ENCODE measurements at places on chromosomes 6 and 20.

DNA sequence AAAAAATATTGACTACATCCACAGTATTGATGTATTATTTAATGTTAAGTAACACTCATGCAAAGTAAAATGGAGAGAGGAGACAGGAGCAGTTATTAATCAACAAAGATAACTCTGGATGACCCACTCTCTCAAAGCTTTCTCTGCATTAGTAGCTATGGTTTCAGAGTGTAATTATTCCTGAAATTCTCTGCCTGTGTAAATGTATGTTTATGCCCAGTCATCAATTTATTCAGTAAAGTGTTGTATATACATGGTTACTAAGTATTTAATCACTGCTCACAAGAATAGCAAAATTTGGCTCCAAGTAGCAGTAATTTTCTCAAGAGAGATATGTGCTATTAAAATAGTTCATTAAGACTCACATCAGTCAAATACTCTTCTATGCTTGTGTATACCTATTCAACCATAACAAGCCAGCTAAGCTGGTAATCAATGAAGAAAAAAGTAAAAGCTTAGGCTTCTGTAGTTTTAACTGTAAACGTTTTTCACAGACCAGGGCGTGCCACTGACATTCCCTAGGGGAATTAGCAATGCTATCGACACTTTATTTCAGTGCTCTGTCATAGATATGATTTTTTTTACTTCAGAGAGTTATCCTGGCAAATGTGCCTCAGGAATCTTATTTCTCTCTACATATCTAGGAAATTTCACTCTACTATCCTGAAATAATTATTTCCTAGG, 54.0 kb upstream of the RAB32 start:
- DNase-seq, result no peak

DNA sequence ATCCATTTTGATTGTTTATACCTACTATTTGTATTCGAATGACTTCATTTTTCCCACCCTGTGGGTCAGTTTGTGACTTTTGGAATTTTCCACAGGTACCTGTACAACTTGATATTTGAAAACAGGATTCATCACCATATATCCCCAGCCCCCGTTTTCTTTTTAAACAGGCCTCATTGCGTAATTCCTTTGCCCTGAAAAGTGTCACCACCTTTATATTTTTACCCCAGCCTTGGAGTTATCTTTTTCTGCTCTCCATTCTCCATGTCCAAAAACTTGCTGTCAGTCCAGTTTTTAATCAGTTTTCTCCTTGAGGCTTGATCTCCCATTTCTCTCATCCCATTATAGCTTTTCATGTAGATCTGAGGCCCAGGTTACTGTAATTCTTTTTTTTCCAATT, 16.6 kb downstream of the ZKSCAN8 start:
- no peak for DNase-seq

DNA sequence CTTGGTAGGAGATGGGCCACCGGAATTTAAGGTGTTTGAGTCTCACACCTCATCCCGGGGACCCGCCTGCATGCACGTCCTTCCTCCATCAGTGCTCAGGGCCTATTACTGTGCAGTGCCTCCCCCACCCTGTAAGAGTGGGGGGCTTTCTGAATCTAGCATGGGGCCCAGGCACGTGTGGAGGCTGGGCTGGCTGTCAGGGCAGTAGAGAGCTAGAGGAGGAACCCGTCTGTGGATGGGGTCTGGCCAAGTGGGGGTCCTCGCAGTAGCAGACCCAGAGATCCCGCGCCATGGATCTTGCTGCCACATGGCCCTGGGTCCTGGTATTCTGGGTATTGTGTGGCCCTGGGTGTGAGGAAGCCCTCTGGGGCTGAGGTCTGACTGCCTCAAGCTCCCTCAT, 42.9 kb downstream of the SRC start:
- DNase-seq, result no peak

DNA sequence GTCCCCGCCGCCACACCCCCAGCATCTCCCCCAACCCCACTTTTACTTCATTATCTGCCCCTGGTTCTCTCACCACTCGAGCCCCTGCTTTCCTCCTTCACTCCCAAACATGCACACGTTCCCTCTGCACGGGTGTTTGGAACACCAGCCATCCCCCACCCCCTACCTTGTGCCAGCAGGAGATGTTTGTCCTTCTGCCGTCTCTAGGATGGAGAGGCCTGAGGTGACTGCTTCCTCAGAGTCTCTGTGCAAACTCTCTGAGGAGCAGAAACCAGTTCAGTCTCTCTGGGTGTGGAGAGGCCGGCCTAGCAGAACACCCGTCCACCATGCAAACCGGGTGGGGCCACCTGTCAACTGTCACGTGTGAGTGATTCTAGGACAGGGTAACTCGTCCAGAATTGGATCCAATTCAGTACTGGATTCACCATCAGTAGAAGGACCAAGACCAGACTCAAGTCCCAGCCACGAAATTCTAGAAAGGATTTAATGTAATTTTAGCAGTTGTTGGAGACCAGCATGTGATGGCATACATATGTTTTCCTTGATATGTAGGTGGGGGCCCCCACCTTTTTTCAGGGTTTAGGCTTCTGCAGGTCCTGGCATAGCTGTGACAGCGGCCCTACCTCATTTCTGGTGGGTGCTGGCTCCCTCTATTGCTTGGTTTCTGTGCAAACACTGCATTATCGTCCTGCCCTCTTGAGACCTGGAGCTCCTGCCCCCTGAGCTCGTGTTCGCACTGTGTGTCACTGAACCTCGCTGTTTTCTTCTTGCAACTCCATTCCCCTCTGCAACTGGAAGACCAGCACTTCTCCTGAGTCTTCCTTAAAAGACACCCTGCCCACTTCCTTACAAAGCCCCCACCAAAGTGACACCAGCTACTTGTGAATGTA, at the start of gene RAET1E:
TSS of gene RAET1E (minus strand) at position 259 of the 890 bp plus-strand sequence. CDS start 7,212 bp downstream, outside the sequence.
- no peak for DNase-seq

DNA sequence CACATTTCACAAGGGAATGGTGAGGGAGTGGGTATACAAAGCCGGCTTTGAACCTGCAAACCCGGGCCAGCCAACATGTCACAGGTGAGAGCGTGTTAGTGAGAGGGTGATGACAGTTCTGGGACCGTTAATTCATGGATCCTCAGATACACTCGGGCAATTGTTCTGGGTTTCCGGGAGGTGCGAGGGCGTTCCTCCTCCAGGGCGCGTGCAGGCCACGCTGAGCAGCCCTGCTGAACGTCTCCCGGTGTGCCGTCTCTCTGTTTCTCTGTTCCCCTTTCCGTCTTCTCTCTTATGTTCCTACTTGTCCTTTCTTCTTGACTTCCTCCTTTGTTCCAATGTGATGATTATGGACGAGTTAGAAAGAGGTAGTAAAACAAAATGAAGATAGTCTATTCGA, 130.0 kb upstream of the GMDS start:
- no peak for DNase-seq

DNA sequence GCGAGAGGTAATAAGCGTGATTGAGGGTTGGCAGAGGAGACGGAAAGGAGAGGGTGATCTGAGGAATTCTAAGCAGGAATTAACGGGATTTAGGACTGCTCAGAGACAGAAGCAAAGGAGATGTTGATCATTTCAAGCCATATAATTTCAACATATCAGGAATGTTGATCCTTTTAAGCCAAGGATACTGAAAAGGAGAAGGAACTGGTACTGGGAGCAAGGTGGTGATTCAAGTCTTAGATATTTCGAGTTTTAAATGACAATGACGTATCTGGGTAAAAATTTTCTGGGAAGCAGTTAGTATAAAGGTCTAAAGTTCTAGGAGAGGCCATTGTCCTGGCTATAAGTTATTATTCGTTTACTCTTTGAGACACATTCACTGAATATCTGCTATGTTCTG, 91.3 kb upstream of the OGFRL1 start:
- DNase-seq, result peak; percentile 78

GRCh38 chr6:84166395-84166794, 61.0 kb downstream of the CEP162 start:
- DNase-seq, result no peak

DNA sequence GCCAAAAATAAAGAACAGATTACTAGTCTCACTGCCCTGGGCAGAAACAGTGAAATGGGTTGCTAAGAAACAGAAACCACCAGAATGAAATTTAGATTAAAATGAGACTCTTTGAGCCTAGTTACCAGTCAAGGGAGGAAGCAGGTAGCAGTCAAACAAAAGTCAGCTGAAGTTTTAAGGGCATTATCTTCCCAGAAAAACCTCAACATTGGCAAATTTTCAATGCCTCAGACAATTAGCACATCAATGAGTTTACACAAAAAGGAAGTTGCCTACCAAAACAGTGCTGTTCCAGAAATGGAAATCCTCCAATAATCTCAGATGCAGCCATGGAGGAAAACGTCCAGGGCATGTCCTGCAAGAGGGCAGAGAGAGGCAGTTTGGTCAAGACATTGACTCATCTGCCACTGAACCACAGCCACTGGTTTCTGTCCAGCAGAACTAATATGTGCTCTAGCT, 399.7 kb upstream of the ADGRB3 start:
- DNase-seq, result peak; percentile 44

- peak; percentile 17 for DNase-seq
Measured at GRCh38 chr6:127547904-127548649, 28.9 kb upstream of the C6orf58 start.

- DNase-seq, result no peak
Measured at GRCh38 chr6:91045161-91045560, 458.3 kb upstream of the MAP3K7 start.

DNA sequence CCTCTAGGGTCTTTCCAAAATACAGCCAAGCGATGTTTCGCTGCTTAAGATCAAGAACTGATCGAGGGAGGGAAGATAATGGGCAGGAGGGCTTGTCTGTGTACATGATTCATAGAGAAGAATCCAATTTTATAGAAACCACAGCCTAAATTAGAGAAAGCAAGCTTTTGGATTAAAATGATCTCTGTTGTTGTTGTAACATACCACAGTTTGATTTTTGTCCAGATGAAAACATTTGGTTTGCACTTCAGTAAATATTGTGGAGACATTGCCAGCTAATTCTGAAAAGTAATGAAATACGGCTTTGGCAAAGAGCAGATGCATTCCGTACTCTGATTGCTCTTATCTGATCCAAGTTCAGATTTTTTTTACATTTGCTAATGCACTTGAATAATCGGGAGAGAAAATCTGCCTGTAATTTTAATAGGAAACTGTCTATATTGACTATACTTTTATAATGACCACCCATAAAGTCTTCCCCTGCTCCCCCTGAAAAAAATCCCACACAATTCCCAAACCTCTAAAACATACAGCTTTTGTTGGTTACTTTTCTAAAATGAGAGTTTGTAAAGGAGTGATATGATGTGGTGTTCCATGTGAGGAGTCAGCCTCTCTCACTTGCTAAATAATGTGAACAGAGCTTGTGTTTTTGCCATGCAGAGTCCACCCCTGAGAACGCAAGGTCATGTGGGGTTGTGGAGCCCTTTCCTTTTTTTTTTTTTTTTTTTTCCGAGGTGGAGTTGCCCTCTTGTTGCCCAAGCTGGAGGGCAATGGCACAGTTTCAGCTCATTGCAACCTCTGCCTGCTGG, 199.9 kb downstream of the DTNBP1 start:
- DNase-seq, result peak; percentile 59

DNA sequence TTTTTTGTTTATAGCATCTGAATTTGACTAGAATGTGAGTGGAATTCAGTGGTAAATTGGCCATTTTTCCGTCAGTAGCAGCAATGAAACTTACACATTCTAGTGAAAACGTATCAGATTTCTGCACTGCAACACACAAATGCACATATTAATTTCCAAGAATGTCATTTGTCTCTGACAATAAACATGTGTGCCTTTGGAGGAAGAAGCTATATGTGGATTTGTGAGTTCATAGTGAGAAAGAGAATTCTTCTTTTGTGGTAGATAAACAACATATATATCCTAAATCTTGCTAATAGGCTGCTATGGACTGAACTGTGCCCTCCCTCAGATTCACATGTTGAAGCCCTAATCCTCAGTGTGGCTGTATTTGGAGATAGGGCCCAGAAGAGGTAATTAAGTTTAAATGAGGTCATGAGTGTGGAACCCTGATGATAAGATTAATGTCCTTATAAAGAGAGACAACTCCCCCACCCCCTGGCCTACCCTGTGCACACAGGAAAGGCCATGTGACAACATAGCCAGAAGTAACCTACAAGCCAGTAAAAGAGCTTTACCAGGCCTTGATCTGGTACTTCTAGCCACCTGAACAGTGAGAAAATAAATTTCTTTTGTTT, 200.2 kb upstream of the EYA4 start:
- DNase-seq, result no peak

- DNase-seq, result peak; percentile 58
Measured at GRCh38 chr6:9628819-9629218, 786.1 kb downstream of the TFAP2A start.

GRCh38 chr6:20203561-20204511, 8.4 kb downstream of the MBOAT1 start:
- no peak for DNase-seq

GRCh38 chr6:32188381-32189068, 1.5 kb downstream of the PBX2 start:
- peak; percentile 49 for DNase-seq

DNA sequence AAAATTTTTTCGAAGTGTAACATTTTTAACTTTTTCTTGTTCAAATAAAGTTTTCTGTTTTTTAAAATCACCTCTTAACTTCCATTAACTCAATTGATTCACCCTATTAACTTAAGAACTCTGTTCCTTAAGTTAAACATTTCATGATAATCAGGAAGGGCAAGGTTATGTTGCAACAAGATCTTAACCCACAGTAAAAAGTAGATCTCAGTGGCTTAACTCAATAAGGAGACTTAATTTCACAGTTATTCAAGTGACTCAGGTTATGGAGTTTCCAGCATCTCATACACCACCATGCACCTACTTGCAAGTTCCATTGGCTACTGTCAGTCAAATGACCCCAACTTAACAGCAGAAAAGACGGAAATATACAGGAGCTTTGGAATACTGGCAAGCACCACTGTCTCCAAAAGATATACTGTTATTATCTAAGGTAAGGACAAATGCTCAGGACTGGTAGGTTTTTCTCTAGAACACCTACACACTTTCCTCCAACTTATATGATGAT, 11.2 kb downstream of the HLA-DQB1 start:
- DNase-seq, result no peak

DNA sequence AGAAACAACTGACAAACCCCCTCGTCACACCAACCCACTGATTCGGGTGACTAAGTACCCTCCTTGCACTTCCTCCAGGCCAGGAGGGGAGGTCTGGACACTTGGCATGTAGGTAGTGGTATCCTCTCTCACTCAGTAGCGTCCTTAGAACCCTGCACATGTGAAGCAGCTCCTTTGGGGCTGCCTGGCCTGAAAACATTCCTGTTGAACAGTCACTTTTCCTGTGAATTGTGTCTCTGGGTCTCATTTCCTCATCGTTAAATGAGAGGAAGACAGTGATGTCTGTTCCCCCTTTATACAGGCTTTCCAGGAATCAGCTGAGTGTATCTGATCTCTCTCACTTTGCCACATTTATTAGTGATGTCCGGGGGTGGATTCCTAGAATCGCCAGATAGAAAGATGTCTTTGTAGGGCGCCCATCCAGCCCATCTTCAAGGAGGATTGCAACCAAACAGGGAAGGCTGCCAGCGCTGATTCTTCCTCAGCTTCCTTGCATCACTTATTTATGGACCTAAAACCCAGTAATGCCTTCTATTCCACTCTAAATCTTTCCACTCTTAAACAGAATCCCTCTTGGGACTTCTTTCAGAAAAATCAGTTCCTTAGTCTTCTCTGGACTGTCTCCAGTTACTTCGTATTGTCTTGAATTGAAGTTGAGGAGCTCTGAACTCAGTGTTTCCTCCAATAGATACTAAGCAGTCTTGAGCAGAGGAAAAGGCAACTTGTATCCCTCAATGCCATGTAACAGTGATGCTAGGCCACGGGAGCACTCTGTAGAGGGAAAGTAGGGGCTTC, 9.4 kb upstream of the POPDC3 start:
- DNase-seq, result no peak
